ENCODE measurements at places on chromosomes 7 and 10.

DNA sequence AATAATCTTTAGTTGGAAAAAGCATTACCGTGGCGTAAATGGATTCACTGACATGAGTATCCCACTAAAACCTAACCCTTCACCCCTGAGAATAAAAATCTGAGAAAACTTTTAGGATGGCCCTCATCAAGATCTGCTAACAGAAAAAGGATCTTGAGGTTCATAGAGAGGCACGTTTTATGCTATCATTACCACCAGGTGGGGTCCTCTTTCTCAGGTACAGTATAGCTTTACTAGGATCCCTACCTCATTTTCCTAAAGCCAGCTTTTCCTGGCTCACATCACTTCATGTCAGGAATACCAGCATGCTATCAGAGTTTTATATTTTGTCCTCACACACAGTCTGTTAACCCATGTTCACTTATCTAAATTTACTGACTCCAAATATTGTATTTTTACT is 173.7 kb downstream of the POM121L12 start:
- DNase-seq = no peak

DNA sequence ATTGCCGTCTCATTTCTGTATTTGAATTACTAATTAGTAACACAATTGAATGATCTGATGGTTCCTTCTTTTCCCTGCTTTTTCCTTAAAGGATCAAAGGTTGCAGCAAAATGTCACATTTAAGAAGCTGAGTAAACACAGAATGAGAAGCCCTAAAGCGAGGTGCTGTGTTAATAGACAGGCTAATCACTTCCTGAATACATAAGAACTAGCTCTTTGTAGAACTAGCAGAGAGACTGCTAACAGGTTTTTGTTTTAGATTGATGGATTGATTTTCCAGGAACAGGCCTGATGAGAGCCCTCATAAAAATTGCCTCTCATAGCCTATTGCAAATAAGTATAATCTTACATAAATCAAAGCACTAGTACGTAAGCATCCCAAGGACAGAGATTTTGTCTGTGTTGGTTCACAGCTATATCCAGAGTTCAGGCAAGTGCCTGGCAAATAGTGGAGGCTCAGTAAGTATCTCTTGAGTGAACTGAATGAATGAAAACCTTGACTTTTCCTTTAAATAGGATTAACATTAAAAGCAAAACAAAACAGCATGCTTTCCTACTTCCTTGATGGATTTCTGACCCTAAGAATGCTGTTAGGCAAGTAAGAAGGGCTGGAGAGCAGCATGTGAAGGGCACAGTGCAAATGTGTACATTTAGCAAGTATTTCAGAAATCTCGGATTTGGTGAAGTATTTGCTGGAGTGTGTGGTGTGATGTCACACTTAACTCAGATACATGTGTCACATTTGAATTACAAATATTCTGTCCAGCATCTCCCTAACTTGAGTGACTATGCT is 3.3 kb downstream of the TMEM229A start:
- no peak for DNase-seq

DNA sequence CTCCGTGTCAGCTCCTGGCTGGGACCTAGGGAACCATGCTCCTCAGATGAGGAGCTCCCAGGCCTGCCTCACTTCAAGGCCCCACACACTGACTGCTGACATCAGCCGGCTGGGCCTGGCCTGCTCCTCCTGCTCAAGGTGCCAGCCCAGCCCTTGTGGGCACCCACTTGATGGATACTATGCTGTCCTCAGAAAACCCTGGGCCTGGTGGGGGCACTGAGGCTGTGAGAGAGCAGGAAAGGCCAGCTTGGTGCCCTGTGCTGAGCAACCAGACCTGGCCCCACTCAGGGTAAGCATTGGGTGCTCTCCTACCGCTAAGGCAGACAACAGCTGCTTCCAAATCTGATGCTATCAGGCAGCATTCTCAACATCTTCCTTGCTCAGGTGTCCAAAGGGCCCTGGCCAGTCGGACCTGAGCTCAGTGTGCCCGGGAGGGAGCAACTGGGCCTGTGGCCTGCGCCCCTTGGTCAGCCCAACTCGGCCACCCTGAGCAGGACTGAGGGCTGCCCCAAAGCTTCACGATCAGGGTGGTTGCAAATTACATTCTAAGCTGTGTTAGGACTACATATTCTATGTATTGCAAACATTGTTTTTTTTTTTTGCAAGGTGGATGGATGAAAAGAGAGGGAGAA is 21.9 kb upstream of the ANTXRL start:
- no peak for DNase-seq

- DNase-seq = no peak
Observed at GRCh38 chr7:115004121-115004520, 82.2 kb downstream of the MDFIC start.

GRCh38 chr10:79084012-79084971 is 15.5 kb downstream of the ZMIZ1 start:
- peak; percentile 56 for DNase-seq

- no peak for DNase-seq
Observed at GRCh38 chr10:125300937-125301336, 140.6 kb upstream of the CTBP2 start.

DNA sequence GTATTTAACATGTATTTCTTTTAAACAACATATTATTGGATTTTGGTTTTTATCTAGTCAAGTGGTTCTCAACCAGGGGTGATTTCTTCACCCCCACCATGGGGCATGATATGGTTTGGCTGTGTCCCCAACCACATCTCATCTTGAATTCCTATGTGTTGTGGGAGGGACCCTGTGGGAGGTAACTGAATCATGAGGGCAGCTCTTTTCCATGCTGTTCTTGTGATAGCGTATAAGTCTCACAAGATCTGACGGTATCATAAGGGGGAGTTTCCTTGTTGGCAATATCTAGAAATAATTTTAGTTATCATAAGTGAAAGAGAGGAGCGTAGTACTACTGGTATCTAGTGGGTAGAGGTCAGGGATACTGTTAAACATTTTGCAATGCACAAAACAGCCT is 37.6 kb downstream of the TMEM168 start:
- no peak for DNase-seq

DNA sequence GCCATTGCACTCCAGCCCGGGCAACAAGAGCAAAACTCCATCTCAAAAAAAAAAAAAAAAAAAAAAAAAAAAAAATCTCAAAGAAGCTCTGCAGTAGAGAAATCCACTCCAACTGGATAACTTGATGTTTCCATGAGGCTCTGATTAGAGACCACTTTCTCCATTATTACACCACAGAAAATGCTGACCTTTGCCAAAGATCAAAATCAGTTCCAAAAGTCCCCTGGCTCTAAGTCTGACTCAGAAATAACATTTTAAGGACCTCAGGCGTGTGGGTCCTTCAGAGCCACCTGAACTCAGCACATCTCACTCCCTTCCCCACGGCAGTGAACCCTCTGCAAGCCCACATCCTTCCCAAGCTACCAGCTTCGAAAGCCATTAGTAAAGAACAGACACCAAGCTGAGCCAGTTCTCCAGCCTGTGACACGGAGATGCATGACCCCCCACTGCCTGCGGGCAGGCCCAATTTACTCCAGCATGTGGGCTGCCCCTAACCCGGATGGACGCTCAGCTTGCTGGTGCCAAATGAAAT is 13.8 kb upstream of the TMEM120A start:
- DNase-seq = no peak

DNA sequence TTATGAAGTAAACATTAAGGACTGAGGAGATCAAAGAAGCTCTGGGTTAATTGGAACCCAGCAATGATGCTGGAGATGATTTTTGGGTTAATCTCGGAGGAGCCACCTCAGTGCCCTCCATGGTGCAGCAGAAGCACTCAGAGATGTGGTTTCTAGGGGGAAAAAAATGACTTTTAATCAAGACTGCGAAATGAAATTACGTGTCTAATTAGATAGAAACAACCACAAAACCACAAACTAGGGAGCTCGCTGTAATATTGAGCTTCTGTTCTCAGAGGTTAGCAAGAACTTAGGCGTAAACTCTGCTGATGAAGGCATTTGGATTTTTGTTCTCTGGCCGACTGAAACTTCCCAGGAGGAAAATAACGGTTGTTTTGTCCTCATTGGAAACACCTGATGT is 319.0 kb downstream of the GRID1 start:
- no peak for DNase-seq

DNA sequence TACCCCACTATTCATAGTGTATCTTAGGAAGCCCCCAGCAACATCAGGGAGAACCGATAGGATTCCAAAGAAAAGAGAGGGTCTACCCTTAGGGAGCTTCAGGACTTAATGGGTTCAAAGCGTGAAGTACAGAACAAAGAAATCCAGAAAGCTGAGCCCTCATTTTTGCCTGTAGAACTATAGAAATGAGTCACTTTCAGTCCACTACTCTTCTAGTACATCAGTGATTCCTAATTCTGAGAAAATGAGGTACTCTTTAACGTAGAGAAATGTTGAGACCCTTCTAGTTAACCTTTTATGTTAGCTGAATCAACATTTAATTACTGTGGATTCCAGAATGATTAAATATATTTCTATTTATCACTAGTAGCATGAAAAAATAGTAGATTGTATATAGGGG is 1.8 kb downstream of the TDRD1 start:
- no peak for DNase-seq

GRCh38 chr10:109914966-109915365 is 8.3 kb downstream of the XPNPEP1 start:
- DNase-seq = peak; percentile 24

GRCh38 chr7:2939193-2939885 is 95.2 kb upstream of the GNA12 start:
- DNase-seq = no peak

DNA sequence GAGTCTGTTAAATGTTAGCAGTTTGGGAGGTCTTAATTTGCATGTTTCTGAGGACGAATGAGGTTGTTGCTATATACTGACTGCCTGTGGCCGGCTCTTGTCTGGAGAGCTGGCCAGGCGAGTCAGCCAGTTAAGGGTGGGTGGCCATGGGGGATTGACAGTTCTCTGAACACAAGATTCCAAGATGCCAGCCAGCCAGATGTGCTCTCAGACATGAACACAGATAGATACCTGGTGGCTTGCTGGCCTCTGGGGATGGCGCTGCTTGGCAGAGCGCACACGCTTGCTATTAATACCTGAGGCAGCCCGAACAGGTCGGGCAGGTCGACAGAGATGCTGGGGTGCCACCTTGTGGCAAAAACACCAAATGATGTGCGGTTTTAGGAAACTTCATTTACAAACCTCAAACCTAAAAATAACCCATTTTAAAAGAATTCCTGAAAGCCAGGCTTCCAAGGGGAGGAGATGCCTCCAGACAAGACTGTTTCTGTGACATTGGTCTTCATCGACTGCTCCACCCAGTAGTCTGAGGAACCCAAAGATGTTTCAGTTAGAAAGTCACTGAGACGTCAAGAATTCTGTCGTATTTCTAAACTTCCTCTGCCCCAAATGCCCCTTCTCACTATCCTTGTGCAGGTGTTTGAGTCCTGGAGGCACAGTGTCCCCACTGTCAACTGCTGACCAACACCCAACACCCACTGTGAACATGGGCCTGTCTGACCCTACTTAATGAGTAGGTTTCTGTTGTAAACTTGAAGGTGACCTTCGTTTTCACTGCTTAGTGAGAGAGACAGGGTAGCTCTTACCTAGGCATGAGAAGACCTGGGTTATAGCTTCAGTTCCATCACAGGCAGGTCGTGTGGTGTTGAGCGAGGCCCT is 123.4 kb downstream of the NT5C2 start:
- peak; percentile 64 for DNase-seq

DNA sequence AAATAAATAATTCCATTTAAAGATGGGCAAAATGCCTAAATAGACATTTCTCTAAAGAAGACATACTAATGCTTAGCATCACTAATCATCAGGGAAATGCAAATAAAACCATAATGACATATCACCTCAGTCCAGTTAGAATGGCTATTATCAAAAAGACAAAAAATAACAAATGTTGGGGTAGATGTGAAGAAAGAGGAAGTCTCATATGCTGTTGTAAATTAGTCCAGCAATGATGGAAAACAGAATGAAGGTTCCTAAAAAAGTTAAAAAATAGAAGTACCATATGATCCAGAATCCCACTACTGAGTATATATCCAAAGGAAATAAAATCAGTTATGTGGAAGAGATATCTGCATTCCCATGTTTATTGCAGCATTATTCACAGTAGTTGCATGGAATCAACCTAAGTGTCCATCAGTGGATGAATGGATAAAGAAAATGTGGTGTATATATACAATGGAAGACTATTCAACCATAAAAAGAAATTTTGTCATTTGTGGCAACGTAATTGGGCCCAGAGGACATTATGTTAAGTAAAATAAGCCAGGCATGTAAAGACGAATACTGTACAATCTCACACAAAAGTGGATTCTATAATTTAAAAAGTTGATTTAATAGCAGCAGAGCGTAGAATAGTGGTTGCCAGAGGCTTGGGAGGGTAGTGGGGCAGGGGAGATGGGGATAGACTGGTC is 52.0 kb downstream of the TCAF1 start:
- no peak for DNase-seq

DNA sequence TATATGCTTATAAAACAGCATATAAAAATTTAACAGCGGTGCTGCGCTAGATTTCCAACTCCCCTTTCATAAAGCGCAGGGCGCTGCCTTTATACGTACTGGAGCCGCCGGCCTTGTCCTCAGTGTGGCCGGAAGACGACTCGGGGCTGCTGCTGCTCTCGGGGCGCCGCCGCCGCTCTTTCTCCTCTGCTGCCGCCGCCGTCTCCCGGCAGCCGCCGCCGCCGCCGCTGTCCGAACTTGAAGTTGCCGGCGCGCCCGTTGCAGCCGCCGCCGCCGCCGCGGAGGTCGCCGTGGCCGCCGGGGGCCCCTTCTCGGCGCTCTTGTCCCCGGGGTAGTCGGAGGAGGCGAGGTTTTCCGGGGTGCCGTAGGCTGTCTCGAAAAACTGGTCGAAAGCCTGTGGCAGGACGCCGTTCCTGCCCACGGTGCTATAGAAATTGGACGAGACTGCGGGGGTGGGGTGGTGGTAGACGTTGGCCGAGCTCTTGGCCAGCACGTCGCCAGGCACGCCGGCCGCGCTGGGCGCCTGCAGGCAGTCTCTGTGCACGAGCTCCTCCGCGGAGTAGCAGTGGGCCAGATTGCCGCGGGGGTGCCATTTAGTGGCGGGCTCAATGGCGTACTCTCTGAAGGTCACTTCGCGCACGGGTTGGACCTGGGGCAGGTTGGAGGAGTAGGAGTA is 557 bp downstream of the HOXA11 start:
- DNase-seq = no peak

DNA sequence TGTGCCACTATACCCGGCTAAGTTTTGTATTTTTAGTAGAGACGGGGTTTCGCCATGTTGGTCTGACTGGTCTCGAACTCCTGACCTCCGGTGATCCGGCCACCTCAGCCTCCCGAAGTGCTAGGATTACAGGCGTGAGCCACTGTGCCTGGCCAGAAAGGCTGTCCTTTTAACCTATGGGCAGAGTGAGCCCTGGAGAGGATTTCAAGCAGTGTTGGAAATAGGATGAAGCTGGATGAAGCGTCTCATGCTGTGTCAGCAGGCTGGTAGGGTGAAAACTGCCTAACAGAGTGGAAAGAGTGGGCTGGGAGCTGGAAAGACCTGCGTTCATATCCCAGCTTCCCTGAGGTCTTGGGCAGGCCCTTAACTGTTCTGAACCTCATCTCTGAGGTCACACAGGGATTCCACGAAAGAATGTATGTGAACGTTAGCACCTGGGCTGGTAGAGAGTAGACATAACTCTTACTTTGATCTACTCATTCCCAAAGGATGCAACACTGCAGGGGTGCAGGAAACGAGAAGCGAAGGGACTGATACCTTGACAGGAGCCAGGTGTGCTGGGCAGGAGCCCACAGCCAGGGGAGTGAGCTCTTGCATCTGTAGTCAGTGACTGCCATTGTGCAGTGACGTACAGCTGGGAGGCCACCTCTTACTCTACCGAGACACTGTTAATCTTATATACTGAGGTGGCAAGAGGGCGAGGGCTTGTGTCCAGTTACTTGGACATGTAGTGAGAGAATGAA is 34.1 kb downstream of the WBP1L start:
- DNase-seq = no peak

GRCh38 chr10:77692782-77693181 is 55.2 kb upstream of the KCNMA1 start:
- DNase-seq = no peak

All from germinal center (tissue), 1 donor.